ENCODE measurements at places on chromosomes 2 and 18.
A peak's percentile ranks its signal among the peaks of the same experiment; 100 is the strongest.

DNA sequence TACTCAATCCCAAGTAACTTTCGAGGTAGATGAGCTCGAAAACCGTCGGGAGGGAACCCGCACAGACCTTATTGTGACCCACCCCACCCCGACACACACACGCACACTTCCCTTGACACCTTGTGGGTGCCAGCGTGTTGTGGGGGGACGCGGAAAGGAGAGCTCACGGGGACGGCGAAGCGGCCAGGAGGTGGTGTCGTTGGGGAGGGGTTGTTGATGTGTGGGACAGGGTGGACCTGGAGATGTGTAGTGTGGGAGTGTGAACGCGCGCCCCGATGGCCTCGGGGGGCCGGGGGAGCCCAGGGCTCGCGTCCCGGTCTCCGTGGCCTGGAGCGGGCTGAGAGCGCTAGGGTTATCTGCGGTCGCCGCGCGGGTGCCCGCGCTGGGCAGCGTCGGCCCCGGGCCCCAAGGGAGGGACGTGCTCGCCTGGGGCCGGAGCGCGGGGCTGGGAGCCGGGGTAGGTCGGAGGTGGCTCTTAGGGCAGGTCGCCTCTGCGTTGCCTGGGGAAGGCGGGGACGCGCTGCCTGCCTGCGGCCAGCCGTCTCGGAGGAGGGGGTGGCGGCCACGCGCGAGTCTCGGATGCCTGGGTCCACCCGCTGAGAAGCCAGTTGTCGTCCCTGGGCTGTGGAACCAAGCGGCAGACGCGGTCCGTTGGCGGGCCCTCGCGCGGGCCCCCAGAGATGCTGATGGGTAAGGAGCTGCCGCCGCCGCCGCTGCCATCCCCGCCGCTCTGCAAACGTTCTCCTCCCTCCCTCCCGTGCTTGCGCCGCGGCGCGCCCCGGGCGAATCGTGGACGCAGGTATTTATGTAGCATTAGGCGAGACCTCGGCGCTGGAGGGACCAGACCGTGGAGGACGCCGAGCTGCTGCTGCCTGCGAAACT is 1.6 kb downstream of the KLHL29 start:
- peak; percentile 54 for DNase-seq

DNA sequence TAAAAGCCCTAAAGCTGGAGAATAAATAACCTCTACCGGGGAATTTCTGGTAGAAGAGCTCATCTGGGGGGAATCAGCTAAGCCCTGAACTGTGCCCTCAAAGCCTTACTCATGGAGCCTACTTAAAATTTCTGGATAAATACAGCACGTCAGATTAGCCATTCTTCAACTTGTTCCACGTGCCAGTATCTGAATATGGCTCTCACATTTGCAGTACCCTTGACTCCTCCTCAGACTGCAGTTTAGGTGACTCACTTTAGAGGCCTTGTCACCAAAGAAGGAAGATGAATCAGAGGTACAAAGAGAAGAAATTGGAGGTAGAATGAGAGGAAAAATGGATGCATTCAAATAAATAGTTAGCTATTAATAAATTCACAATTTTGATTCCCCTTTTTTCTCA is 34.6 kb upstream of the POTEC start:
- no peak for DNase-seq

- DNase-seq: no peak
Observed at GRCh38 chr2:18369760-18370159, 190.7 kb downstream of the RDH14 start.

- DNase-seq: no peak
Observed at GRCh38 chr18:11714244-11714918, 25.3 kb downstream of the GNAL start.

GRCh38 chr2:82498777-82499443 is 1960.2 kb downstream of the SUCLG1 start:
- DNase-seq: no peak

DNA sequence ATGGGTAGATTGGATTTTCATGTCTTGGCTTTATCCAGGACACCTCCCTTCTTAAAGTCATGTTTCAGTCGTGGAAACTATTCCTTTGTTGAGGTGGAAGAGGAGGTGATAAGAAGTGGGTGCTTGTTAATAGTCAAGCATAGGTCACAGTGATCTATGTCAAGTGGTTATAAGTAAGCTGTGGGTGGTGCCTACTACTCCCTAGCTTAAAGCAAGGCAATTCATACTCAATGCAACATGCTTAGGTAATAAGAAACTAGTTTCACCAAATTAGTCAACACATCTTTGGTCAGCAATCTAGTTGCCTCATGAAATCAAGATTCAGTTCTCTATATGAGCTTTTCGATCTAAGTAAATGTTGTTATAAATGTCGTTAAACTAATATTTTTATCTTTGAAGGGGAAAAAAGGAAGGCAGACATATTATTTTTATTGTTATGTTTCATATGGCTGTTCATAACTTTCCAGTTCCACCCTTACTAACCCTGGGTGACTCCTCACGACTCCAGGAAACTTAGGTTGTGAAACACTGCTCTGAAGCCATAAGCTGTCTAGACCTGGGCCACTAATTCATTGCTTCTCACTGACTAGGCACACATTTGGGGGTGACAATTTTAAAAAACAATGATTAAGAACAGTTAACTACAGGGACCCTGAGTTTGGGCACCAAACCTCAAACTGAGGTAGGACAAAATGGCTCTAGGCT is 5.8 kb upstream of the ABCB11 start:
- DNase-seq: no peak

- DNase-seq: no peak
Observed at GRCh38 chr2:13351068-13351467, 634.3 kb downstream of the TRIB2 start.

GRCh38 chr2:175567435-175568061 is 386.0 kb upstream of the ATP5MC3 start:
- no peak for DNase-seq

GRCh38 chr2:16031058-16031847 is 90.9 kb downstream of the MYCN start:
- no peak for DNase-seq

- DNase-seq: no peak
Observed at GRCh38 chr18:42047721-42048120, 92.7 kb downstream of the PIK3C3 start.

GRCh38 chr2:241909769-241910168 is 40.2 kb downstream of the RTP5 start:
- no peak for DNase-seq

DNA sequence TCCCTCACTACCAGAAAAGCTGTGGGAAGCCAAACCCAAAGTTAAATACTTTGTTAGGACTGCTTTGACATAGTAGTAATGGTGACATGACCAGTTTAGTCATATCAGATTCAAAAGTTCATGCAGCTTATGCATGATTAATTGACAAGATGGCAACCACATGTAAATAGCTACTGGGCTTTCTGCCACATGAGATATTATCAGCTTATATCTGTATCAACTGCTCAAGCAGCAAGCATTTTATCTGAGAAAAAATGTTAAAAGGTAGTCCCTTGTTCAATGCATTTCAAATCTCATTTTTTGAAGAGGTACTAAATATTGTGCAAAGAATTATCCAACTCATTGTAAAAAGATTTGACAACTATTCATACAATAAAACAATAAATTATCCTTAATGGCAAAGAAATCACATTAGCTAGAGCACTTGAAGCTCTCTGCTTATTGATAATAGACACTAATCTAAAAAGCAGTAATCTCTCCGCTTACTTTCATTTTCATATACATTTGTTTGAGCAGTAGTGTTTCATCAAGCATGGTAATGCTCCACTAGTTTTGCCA is 993.6 kb upstream of the NXPH2 start:
- peak; percentile 44 for DNase-seq

GRCh38 chr2:188475945-188476344 is 184.3 kb downstream of the GULP1 start:
- no peak for DNase-seq

DNA sequence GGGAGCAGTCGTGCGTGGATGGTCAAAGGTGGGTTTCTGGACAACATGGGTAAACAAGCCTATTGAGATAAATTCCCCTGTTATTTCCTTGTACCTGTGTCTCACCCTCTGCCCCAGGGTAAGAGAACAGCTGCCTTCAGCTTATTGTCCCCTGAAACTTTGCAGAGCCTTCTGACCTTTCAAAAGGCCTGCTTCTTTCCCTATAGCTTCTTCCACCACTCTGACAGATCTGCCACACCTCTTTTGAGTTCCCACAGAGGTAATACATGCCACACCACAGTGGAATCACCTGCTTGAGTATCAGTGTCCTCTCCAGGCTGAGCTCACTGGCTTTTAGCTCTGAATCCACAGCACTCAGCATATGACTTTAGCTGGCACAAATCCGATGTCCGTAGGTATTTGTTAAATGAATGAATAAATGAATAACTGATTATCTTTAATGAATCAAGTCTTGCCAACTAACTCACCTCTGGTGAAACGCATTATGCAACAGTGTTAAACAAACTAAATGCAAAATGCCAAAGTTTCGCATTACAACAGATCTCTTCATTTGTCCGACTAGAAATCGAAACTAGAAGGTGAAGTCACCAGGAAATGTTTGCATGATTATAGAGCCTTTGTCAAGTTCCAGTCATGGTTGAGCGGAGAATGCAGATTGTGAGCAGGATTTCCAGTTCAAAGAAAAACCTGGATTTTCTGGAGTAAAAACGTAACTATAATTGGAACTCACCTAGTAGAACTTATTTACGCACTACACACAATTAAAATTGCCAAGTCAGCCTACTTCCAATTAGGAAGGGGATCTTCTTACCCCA is 16.4 kb downstream of the DYNAP start:
- DNase-seq: no peak

GRCh38 chr2:88866756-88867155 is 175.3 kb downstream of the RPIA start:
- DNase-seq: no peak

DNA sequence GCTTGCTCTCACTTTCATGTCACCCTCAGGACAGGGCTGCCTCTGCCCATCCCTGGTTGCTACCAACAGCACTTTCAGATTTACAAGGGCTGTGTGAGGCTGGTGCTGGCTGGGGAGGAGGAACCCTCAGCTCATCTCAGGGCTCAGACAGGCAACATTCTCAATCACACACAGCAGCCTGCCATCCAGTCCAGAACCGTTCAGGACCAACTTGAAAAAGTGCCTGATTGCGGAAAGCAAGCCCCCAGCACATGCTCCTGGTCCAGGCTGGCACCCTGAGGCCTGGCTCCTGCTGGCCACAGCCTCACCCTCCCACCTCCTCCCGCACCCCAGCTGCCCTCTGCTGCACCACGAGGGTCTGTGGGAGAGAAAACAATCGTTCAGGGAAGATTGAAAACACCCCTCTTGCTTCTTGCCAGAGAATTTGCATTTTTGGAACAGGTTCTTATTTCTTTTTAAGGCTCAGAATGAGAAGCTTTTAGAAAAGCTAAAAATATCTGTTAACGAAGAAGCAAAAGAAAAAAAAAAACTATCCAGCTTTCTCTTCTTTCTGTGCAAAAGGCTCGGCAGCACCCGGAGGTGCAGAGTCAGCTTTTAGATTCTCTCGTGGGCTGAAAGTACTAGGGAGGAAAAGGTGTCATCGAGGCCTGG is 403.8 kb upstream of the ID2 start:
- no peak for DNase-seq

- DNase-seq: no peak
Observed at GRCh38 chr2:1446301-1446700, 33.0 kb downstream of the TPO start.

GRCh38 chr18:8139891-8140406 is 469.3 kb upstream of the RAB12 start:
- DNase-seq: no peak

- DNase-seq: no peak
Observed at GRCh38 chr2:215917953-215918620, 95.3 kb downstream of the MREG start.

GRCh38 chr2:16950436-16950835 is 284.8 kb upstream of the CYRIA start:
- DNase-seq: no peak

GRCh38 chr2:40395169-40396073 is 56.5 kb downstream of the SLC8A1 start:
- DNase-seq: no peak

DNA sequence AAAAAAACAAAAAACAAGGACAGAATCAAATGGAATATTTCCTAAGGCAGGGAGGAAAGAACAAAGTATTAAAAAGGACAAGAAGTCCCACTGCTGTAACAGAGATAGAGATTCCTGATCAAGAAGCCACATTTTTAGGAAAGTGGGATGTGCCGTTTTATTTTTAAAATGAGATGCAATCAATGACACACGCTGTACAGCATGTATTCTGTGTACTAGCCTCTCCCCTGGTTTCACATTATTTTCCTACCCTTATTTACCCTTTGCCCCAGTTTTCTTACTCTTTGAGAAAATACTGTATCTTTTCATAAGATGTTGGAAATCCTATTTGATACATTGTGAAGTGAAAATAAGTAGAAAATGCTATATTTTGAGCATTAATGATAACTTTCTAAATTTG is 45.8 kb downstream of the E2F6 start:
- DNase-seq: no peak

GRCh38 chr2:18376936-18377335 is 183.5 kb downstream of the RDH14 start:
- no peak for DNase-seq

GRCh38 chr2:239293775-239294430 is 106.9 kb downstream of the HDAC4 start:
- DNase-seq: no peak

All from NCI-H2171 treated with DMSO at 0.1 percent for 48 hours (cell line).